Vagina (tissue), 2 donors: ENCODE measurements at places on chromosomes 16 and 17.

DNA sequence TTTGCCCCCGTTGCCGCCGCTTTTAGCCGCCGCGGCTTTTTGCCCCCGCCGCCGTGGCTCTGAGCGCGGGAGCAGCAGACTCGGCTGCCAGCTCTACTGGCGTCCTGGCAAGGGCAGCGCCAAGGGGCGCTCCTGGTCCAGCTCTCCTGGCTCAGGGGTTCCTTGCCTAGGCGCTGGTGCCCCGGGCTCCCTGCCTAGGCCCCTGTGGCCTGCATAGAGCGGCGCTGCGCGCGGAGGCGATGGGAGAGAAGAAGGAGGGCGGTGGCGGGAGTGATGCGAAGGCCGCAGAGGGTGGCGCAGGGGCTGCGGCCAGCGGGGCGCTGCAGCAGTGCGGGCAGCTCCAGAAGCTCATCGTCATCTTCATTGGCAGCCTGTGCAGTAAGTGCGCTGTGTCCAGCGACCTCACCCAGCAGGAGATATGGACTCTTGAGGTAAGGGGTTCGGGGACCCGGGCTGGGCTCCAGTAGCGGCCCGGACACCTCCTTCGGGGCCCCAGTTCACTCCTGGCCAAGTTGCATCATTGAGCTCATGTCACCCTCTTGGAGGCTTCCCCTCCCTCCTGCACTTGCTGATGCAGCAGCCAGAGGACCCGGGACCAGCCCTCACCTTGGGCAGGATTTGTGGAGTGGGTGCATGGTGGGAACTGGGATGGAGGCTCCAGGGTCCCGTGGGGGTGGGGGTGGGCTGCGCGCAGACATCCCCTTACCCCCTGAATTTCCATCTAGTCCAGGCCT, 1344.4 kb downstream of the TP53TG3F start:
- no peak for DNase-seq

DNA sequence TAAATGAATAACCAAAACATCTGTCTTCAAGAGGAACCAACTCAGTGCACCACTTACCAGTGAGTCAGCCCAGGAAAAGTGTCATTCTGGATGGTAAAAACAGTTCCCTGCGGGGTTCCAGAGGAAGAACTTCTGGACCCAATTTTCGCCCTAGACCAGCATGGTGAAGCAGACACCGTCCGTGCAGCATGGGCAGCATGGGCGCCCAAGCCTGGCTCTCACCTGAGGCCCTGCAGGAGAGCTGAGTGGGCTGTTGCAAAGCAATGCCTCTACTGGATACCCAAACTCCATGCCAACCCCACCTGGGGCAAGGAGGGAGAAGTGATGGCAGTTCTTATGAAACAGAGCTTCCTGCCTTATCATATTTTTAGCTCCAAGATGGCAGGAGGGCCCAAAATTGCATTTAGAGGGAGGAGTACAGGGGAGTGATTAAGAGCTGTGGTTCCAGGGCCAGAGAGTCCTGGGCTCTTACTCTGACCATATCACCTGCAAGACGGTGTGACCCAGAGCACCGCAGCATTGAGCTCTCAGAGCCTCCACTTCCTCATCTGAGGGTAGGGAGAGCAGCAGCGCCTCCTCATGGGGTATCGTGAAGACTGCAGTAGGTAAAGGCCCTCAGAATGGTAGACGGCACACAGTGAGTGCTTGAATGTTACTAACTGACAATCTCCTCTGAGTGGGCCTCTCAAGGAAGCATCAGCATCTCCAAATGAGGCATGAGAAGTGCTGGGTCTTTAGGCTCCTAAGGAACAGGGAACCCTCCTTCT, 16.6 kb upstream of the INPP5K start:
- no peak for DNase-seq

GRCh38 chr16:64417711-64418227, 704.1 kb downstream of the CDH11 start:
- DNase-seq = no peak

DNA sequence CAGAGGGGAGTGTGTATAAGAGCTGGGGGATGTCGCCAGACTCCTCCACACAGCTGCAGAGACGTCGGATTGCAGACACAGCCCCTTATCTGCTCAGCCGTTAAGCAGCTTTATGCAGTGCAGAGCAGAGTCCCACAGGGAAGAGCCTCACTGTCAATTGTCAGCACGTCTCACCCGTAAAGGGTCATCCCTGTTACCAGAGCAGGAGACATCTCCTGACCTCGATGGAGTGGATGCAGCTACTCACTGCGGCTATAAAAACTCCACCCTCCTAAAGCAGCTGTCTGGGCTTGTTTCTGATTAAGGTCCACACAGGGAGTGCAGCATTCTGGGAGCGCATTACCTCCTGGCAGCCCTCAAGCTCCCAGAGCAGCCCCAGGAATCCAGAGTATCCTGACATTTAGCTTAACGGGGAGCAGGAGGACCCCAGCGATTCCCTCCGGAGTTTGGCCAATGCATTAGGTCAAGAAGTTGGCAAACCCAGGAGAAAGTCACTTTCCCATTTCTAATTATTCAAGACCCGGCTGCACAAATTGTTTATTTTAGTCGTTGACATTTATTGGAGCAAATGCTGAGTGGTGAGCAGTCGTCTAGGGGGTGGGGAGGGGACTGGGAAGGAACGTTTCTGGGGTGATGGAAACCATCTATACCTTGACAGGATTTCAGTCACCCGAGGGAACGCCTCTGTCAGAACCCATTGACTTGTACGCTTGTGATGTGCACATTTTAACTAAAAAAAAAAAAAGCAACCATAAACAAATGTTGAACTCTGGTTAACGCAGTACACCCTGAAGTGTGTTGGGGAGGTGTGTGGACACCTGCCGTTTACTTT, 100.0 kb upstream of the ZNF469 start:
- no peak for DNase-seq

DNA sequence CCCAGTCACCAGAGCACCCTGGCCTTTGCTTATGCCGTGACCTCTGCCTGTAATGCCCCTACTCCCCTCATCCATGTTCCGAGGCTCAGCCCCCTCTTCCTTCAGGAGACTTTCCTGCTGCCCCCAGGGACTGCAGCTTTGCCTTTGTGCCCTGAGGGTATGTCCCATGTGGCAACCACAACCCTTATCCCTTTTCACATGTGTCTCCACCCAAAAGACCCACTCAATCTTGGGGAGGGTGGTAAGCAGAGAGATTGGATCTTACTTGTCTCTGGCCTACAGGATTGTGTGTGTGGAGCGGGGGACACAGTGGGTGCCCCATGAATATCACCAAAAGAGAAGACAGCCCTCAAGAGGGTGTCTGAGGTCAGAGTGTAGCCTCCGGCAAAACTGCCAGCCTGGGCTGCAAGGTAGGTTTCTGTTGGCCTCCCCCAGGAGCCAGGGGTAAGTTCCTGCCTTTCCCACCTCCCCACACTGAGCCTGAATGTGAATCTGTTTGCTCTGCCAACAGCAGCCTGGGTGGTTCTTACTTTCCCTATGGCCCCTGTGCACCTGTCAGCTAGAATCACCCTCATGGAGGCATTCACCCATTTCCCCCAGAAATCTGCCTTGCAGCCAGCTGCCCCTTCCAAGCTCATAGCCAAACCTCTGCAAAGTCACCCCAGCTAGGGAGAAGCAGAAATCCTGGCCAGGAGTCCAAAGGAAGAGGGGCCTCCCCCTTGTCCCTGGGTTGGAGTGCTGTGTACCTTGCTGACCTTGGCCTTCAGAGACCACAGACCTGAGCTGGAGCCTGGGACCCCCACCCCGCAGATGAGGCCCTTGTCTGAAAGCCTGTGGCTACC, 11.5 kb upstream of the C17orf113 start:
- DNase-seq = no peak

DNA sequence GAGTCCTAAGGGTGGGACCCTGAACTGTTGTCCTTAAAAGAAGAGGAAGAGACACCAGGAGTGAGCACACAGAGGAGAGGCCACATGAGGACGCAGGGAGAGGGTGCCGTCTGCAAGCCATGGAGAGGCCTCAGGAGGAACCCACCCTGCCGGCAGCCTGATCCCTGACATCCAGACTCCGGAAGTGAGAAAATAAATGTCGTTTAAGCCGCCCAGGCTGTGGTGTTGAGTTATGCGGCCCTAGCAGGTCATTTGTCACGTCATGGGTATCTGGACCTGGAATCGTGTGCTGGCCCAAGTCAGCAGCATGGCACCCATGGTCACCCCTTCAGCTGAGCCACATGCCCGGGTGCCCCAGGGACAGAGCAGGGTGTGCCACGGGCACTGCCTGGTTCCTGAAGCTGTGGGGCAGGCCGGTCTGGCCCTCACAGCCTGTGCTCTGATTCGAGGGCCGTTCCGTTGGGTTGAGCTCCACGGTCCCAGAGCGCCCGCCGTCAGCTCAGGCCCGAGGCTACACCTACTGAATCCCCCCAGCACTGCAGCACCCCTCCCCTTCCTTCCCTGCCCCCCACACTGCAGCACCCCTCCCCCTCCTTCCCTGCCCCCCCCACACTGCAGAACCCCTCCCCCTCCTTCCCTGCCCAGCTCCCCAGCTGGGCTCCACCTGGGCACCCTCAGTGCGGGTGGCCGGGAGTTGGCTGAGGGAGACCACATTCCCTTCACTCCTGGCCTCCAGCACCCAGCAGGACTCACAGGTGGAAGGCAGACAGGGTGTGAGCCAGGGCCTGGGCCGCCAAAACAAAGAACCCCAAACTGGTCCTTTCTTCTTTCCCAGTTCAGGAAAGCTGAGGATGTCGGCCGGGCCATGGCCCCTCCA, 2.7 kb upstream of the CCDC57 start:
- DNase-seq = no peak

DNA sequence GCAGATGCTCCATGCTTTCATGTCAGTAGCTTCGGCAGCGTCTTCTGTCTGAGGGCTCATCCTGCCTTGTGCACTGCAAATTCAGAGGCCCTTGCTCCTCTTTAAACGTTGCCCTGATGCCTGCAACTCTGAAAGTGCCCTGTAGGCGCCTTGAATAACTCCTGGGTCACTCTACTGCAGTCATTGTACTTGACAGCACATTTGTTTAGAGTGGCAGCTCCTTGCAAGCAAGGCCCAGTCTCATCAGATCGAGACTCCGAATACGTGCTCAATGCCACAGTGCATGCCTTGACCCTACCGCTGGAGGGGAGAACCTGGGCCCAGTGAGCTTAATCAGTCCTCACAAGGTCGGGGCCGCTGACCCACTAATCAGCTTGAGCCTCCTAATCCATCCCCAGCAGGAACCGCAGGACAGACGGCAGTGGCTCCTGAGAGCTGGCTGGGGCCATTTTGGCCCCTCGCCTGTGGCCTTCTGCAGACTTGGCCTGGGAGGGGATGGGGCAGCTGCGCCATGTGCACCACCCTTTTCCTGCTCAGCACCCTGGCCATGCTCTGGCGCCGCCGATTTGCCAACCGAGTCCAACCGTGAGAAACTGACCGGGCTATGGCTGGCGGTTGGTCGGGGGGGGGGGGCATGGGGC, at the start of gene PRCD:
Gene PRCD, plus strand, starts transcription at position 414 of the 641 bp plus-strand sequence. Its CDS starts 98 bp downstream, at position 512.
- no peak for DNase-seq

GRCh38 chr17:8806253-8806925, 7.2 kb upstream of the MFSD6L start:
- DNase-seq = no peak

- no peak for DNase-seq
Measured at GRCh38 chr17:78127888-78128550, 536 bp downstream of the TMC6 start.

- no peak for DNase-seq
Measured at GRCh38 chr17:41069031-41069430, 3.4 kb upstream of the KRTAP2-4 start.

DNA sequence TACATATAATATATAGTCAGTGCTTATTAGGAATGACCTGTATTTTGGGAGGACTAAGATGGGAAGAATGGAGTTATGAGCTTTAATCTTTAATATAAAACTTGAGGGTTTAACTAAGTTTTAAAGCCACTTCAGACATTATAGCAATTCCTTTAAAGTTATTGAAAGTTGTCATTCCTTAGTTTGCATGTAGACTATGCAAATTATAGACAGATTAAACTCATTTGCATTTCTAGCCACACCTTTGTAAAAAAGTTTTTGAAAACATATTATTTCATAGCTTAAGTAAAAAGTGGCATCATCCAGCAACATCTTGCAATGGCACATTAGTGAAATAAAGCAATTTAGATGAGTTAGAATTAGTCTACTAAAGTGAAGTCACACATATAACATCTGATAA, 49.8 kb downstream of the C17orf58 start:
- no peak for DNase-seq

GRCh38 chr17:77489239-77489892, 348.6 kb downstream of the SEC14L1 start:
- DNase-seq = no peak

GRCh38 chr17:70797166-70797565, 627.8 kb downstream of the KCNJ2 start:
- no peak for DNase-seq

GRCh38 chr17:45016823-45017222, 34.6 kb downstream of the DCAKD start:
- DNase-seq = no peak

DNA sequence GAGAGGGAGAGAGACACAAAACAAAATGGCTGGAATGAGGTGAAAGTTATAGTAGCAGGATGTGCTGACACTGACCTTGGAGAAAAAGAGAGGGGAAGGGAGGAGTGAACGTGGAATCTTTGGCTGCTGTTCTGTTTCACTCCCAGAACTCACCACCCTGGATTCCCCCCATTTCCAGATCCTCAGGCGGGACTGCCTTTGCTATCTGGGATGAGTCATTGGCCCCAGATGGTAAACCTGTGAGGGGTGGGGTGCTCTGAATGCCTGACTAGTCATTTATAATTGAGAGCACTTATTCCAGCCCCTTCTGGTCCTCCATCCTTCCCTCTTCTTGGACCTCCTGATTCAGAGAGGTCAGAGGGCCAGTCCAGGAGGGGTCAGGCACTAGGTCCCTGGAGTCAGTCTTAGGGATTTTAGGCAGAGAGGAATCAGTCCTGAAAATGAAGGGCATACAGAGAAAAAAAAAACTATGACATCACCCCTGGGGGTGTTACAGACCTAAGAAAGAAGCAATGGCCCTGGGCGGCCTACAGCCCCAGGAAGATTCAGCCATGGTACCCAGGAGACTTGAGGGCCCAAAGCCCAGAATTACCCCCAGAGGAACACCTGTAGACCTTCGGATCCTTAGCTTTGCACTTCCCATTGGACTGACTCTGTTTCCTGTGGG, 2.2 kb upstream of the ZG16 start:
- DNase-seq = no peak

GRCh38 chr17:9381068-9381467, 194.6 kb downstream of the STX8 start:
- no peak for DNase-seq

DNA sequence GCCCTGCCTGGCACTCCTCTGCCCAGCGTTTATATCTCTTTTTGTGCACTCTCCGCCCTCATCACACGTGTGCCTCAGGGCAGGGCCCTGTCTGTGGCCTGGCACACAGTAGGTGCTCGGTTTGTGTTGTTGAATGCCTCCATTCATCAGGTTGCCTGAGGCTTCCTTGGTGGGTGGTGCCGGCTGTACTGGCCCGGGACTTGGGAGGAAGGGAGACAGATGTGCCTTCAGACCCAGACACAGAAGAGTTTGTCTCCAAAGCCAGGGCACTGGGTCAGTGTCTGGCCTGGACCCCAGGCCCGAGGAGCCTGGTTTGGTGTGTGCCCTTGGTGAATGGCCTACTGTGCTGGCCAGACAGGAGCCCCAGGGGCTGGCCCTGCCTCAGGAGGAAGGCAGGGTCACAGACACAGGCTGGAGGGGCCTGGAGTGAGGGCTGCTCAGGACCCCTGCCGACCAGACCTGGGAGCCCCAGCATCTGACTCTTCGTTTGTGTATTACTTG, 71.6 kb downstream of the RAI1 start:
- no peak for DNase-seq

- DNase-seq = no peak
Measured at GRCh38 chr16:23258919-23259237, 43.2 kb upstream of the SCNN1B start.
